ENCODE measurements at places on chromosomes 1 and 21.

- no peak for DNase-seq
Observed at GRCh38 chr1:92333668-92334067, 34.8 kb downstream of the RPAP2 start.

DNA sequence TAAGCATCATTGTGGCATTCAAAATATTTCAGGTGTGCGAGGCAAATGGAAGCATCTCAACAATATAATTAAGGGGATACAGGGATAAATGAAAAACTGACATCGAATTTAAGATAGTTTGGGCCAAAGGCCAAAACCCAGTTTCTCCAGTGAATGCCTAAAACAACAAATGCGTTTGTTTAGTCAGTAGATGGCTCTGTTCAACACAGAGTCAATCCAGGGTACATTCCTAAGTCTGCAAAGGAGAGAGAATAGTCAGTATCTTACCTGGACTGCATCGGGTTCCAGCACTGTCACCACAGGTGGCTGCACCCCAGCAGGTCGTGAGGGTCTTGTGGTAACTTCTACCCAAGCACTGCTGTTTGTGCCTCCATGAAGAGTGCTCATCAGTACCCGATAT, 321.1 kb downstream of the KCTD3 start:
- DNase-seq = no peak

- DNase-seq = no peak
Observed at GRCh38 chr1:243938208-243938607, 88.2 kb upstream of the AKT3 start.

DNA sequence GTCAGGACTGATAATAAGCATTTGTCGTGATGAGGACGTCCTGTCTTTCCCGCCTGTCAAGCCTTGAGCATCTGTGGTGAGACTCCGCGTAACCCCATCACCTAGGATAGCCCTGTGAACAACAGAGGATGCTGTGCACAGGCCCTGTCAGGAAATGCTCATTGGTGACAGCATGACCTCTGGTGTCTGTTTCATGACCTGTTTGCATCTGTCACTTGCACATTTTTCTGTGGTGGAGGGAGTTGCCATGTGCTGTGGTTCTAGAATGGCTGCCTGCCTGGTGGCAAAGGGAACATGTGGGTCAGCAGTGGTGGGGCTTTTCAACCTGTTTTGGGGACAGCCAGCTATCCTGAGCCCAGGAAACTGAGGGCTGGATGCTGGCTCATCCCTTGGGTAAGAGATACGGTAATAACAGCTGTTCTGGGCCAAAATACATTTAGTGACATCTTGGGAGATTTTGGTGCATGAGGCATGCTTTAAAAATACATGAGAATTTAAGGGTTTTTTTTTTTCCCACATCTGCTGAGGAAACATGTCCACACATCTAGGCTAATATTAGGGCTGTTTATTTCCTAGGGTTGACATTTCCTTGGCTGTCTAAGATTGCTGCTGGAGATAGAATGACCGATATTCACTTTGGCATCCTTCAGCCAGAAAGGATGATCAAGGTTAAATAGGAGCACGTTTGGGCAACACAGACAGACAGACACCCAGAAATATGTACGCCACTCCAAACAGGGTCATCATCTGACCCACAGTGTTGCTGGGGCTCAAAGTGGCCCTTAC, 52.9 kb downstream of the KCNC4 start:
- DNase-seq = no peak
